ENCODE measurements at places on chromosomes 3 and 15. TPM values are rescaled to one million over a fixed set of nuclear protein-coding genes. Genes with fewer than 3 reads are reported as not detected.

TMEM62 gene
- total RNA-seq: 18.5 TPM

TLR9 gene
- not detected for total RNA-seq

NPAP1 gene
- 0.16 TPM for total RNA-seq

FANCI gene
- total RNA-seq: 57.8 TPM

FOXL2NB gene
- total RNA-seq: not detected

DNAH12 gene
- 0.09 TPM for total RNA-seq

GOLGA6A gene
- not detected for total RNA-seq

PLSCR2 gene
- total RNA-seq: not detected

CEP70 gene
- 14.6 TPM for total RNA-seq

CAV3 gene
- not detected for total RNA-seq

TKT gene
- total RNA-seq: 265 TPM

LRTM1 gene
- total RNA-seq: not detected

MYEF2 gene
- total RNA-seq: 5.1 TPM

ISLR gene
- total RNA-seq: 163 TPM

PRR20G gene
- not detected for total RNA-seq

C3orf85 gene
- total RNA-seq: not detected

FGF7 gene
- 97.7 TPM for total RNA-seq

MEIS2 gene
- total RNA-seq: 84.0 TPM

ZNF654 gene
- 19.1 TPM for total RNA-seq

SERPINI2 gene
- not detected for total RNA-seq

SSUH2 gene
- total RNA-seq: not detected
